Breast epithelium (tissue), 4 donors: ENCODE measurements at places on chromosomes 6 and 20. TPM values are rescaled to one million over a fixed set of nuclear protein-coding genes. Genes with fewer than 3 reads are reported as not detected.

GRCh38 chr6:19408331-19408730 lies 428.8 kb upstream of the ID4 start:
- no peak for DNase-seq

SLC22A2 gene
- total RNA-seq: not detected

DNA sequence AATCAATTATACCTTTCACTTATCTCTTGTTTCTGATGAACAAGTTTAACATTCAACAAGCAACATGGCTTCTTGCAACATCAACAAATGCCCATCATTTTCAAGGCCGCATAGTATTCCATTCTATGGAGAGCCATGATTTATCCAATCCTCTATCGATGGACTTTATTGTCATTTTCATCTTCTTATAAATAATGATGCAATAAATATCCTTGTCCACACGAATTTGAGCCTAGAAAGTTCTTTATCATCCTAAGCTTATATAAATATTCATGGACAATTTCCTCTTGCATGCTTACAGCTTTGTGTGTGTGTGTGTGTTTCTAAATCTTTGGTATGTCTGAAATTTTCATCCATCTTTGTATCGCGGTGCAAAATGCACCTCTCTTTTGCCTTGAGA lies 29.1 kb downstream of the TOX2 start:
- no peak for DNase-seq

DNA sequence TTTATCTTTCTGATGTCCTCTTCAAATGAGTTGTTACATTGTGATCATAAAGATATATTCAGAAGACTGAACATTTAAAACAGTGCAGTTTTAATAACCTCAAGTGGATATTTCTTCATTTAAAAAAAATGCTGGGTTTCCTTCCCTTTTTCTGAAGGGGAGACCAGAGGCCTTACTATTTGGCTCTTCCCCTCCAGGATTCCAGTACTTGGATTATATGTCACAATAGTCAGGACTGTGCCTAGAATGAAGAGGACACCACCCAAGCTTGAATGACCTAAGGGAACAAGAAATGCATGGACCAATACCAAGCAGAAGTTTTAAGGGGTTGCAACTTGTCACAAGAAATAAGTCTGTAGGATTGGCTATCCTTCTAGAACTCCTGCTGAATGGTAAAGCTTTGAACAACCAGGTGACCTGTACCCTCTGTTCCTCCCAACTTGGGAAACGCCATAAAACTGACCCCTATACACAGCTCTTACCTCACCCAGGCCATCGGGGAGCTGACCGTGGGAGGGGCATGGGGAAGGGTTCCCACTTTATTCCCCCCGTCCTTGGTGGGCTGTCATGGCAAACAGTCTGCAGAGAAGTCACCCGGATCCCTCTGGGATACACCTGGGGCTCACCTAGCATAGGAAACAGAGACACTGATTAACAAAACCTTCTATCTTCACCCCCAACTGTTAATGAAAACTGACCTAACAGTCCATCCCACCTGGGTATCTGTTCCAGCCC lies 2.0 kb downstream of the FRS3 start:
- no peak for DNase-seq

CTAGE9 gene
- not detected for total RNA-seq

CST7 gene
- total RNA-seq: 1.8 TPM

GRCh38 chr6:69801225-69801624 lies 4.4 kb upstream of the LMBRD1 start:
- no peak for DNase-seq

FILIP1 gene
- 2.9 TPM for total RNA-seq

DNA sequence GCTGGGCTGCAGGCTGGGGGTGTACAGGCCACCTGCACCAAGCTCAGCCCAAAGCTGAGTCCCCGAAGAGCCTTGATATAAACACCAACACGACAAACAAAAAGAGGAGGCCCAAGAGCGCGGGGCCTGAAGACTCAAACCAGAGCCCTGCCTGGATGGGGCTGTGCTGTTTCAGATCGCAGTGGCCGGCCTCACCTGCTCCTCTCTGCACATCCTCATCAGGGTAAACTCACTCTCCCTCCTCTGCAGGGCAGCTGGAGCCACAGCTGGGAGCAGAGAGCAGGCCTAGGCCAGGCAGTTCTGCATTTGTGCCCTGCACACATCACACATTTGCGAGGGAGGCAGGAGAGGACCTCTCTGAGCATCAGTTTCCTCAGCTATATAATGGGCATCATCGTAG lies 3.7 kb upstream of the RBM38 start:
- DNase-seq: no peak

GRCh38 chr6:129120856-129121638 lies 238.1 kb downstream of the LAMA2 start:
- DNase-seq: no peak

ADGRB3 gene
- 1.2 TPM for total RNA-seq

CAP2 gene
- 3.9 TPM for total RNA-seq

GRCh38 chr20:37361336-37361735 lies 15.4 kb downstream of the SRC start:
- DNase-seq: no peak

CNKSR3 gene
- total RNA-seq: 5.2 TPM

DNA sequence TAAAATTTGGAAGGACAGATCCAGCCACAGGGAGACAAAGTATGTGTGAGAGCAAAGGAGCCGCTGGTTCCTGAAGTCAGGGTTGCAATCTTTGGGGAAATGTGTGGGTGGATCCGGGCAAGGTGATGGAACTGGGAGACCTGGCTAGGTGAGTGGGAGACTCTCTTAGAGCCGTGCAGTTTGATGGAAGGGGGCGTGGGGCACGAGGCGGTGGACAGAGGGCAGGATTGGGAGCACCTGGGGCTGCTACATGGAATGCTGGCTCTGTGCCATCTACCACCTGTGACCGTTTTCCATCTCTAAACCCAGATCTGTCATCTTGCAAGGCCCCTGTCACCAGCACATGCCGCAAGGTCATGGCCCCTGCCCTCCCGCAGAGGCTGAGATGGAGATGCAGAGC lies 268.4 kb downstream of the SMOC2 start:
- DNase-seq: no peak

DNA sequence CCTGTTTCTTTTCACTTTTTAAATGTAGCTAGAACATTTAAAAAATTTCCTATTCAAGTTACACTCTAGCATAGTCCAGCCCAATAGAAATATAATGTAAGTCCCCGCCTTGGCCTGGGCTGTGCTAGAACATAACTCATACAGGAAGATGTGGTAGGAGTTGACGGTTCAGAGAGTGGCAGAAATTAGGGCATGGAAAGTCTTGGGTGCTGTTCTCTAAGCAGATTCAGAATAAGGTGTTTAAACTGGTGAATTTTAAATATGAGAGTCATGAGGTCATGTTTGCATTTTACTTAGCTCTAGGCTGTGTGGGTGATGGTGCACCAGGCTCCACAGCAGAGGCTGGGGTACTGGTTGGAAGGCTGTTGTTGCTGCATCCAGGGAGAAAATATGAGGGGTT lies 256.5 kb downstream of the FARS2 start:
- DNase-seq: no peak

GRCh38 chr20:39243962-39244361 lies 281.8 kb downstream of the DHX35 start:
- no peak for DNase-seq

GRCh38 chr6:69719602-69720193 lies 77.1 kb downstream of the LMBRD1 start:
- no peak for DNase-seq

GRCh38 chr6:2782825-2783187 lies 17.6 kb downstream of the WRNIP1 start:
- no peak for DNase-seq

- no peak for DNase-seq
These were observed 22.2 kb downstream of the FAM110A start for GRCh38 chr20:855466-856360.

DNA sequence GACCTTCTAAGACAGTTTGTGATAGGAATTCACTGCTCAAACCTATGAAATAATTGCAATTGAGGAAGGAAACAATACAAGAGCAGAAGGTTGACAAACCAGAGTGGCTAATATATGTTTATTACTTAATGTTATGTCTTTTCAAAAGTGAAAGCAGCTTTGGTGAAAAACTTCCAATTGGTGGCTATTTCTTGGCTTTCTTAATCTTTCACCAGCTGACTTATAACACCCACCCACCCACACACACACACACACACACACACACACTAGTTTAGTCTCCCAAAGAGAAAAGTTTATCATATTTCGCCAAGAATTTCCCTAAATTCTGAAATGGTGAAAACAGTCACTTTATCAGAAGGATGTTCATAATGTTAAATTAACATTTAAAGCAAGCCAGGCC lies 583.5 kb downstream of the EYS start:
- no peak for DNase-seq

GRCh38 chr6:31762878-31763618 lies 592 bp downstream of the SAPCD1 start:
- no peak for DNase-seq
